Stimulated activated CD8-positive, alpha-beta memory T cell treated with anti-CD3 and anti-CD28 coated beads, Interleukin-15, amount 100 ng/mL, for 48 hours (primary cell): ENCODE measurements at places on chromosomes 12 and 14.

- DNase-seq = no peak
These were observed 1.2 kb downstream of the GALNT4 start for GRCh38 chr12:89523393-89523792.

- DNase-seq = no peak
These were observed 81.1 kb upstream of the DIO3 start for GRCh38 chr14:101480022-101480746.

DNA sequence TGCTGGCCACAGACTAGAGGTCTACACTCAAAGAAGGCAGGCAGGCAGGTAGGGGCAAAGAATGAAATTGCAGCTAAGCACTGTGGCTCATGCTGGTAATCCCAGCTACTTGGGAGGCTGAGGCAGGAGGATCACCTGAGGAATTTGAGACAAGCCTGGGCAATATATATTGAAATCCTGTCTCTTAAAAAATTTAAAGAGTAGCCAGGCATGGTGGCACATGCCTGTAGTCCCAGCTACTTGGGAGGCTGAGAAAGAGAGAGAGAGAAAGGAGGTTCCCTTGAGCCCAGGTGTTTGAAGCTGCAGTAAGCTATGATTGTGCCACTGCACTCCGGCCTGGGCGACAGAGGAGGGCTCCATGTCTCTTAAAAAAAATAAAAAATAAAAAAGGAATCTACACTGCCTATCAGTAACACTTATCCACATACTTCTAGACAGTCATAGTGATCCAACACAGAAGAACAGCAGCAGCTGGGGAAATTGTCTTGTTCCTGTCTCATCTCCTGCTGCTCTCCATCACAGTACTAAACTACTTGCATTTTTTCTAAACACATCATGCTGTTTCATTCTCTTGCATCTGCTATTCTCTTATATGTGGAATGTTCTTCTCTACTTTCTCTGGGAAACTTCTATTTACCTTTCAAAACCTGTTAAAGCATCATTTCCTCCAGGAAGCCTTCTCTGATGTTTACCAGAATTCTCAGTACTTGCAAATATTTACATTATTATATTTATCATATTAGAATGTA lies 57.2 kb downstream of the ATF7 start:
- DNase-seq = no peak

DNA sequence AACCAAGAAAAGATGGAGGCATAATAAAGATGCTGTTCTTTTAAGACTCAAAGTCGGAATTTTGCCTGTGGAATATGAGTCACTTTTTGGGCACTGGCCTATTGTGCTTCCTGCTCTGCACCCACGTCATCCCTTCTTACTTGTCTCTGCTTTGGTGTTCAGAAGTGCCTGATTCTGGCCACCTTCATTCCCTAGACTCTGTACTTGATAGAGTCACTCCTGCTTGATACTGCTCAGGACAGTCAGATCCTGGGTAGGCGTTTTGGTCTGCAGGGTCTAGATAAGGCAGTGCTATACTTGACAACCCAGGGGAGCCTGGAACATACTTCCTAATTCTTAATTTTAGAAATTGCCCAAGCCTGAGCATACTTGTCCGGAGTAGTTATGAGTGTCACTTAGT lies 1.9 kb downstream of the LRRK2 start:
- no peak for DNase-seq

DNA sequence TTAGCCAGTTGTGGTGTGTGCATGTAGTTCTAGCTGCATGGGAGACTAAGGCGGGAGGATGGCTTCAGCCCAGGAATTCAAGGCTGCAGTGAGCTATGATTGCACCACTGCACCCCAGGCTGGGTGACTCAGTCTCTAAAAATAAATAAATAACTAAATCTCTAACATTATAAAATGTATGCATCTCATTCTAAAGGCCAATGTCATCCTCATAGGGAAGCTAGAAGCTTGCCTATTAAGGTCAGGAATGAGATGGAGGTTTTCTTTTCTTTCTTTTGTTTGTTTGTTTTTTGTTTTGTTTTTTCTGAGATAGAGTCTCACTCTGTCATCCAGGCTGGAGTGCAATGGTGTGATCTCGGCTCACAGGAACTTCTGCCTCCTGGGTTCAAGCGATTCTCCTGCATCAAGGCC lies 48.8 kb upstream of the PAPLN start:
- DNase-seq = no peak

DNA sequence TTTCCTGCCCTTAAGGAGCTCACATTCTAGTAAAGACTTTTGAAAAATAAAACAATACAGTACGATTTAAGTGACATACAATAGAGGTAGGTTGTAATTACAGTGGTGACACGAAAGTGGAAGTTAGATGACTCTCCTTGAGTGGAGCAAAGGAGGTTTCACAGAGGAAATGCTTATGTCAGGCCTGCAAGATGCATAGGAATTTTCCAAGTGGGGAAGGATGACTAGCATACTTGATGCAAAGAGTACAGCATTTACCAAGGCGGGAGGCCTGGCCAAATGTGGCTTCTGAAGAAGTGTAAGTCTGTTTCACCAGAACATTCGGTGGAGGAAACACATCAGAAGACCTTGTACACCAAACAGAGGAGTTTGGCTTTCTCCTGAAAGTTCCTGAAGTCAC lies 55.2 kb downstream of the ERO1A start:
- peak; percentile 8 for DNase-seq

- no peak for DNase-seq
These were observed 95.7 kb downstream of the PDE3A start for GRCh38 chr12:20463913-20464524.

DNA sequence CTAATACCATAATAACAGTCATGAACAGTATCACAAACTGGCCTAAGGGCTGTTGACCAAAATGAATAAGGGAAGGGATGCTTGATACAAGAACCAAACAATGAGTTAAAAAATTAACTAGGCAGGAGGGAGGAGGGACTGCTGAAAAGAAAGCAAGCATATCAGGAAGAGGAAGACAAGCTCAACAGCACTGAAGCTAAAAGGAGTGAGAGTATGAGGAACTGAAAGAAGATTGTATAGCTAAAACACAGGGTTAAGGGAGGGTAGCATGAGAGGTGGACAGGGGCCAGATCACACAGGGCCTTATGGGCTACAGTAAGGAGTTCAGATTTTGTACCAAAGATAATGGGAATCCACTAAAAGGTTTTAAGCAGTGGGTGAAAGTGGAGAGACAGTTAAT lies 34.1 kb downstream of the ITGA7 start:
- no peak for DNase-seq

DNA sequence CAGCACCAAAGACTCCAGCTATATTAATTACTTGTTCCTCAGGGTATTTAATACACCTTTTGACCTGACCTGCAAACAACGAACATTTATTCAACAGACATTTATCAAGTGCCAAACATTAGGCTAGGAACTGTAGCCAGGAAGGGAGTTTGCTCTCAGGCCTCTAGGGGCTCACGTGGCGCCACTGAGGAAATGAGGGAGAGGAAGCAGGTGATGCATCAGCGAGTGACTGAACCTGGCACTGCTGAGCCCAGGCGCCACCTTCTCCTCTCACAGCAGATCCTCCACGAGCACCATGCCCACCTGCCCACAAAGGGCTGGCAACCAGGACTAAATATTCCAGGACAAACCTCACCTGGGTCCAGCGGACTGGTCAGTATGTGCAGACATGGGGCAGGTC lies 50.2 kb downstream of the SETD3 start:
- DNase-seq = no peak

- no peak for DNase-seq
These were observed 389.7 kb upstream of the FAR2 start for GRCh38 chr12:28759333-28759732.

GRCh38 chr14:72518809-72519377 lies 375.0 kb downstream of the DPF3 start:
- peak; percentile 27 for DNase-seq

DNA sequence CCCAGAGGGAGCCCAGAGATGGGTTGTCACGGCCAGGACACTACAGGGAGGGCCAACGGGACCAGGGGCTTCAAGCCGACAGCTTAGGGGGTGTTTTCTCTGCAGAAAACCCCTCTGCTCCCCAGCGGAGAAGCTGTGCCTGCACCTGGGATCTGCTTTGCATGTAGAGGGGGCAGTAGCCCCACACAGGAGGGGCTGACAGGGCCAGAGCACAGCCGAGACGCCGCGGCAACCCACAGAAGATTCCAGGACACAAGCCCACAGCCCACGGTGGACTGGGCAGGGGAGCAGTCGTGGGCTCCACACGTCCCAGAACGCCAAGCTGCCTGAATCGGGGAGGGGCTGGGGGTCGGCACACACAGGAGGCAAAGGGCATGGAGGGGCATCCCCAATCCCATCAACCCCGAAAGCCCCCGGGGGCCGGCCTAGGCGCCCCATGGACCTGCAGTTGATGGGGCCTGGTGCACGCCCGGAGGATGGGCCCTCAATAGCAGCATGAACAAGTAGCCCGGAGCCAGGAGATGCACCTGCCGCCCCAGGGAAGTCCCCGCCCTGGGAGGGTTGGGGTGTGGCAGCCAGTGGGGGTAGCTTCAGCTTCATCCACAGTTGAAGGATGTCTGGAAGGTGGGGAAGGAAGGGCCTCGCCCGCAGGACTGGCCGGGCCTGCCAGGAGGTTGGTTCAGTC lies 30.5 kb upstream of the TMEM179 start:
- DNase-seq = no peak

DNA sequence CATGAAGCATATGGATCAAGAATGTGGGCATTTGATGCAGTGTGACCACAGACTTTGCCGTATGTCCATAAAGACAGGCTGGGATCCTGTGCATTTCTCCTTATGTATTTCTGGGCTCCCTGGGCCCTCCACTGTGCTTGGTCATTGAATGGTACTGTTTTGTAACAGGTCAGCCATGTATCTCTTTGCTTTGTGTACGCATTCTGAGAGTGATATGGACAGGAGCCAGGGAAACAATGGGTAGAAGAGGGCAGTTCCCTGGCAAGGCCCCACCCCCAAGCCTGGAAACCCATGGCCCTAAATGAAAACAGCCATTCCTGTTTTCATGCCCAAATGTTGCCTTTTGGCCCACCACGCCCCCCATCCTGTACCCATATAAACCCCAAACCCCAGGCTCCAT lies 15.2 kb upstream of the FBXO34 start:
- DNase-seq = no peak

DNA sequence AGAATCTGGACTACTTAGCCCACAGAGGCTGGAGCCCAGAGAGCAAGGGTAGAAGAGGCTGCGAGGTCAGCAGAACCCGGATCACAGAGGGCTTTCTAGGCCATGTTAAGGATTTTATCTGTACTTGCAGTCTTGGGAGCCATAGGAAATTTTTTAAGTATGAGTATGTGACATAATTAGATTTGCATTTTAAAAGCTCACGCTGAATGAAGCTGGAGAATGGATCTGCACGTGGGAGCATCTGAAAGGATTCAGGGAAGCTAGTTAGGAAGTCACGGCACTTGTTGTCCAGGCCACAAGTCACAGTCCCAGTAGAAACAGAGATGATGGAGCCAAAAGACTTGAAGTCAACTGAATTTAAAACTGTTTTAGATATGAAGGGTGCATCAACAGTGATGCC lies 14.1 kb downstream of the CORO1C start:
- no peak for DNase-seq

DNA sequence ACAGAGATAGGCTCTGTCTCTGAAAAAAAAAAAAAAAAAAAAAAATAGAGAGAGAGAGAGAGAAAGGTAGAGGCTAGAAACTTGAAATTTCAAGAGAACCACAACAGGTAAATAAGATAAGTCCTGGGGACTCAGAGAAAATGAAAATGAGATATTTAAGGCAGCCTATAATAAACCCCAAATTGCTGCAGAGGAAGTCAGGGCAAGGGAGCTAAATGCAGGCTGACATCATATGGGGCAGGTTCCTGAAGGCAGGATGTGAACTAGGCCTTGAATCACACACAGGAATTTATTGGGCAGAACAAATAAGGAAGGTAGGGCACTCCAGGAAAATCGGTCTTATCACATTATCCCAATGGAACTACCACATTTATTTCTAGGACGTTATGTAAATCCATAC lies 54.9 kb upstream of the NUDT4 start:
- DNase-seq = no peak

DNA sequence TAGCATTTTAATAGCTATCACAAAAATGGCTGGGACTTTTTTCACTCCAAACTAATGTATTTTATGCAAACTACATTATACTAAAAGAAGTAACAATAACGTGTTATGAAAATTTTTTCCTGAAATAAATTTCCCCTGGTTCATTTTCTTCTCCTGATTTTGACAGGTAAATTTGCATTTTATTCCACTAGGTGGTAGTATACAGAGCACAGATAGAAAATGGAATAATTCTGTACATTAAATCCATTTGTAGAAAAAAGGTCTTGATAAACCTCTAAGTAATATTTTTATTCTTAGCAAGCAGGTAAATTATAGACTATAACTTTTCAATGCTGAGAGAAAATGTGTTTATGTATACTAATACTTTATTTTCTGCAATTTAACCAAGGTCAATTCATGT lies 96.5 kb downstream of the BCAT1 start:
- no peak for DNase-seq

- no peak for DNase-seq
These were observed 12.1 kb downstream of the KRT85 start for GRCh38 chr12:52355176-52355575.

GRCh38 chr12:9043766-9044165 lies 54.4 kb downstream of the KLRG1 start:
- DNase-seq = no peak

- DNase-seq = peak; percentile 32
These were observed 53.6 kb downstream of the EIF2S3B start for GRCh38 chr12:10559244-10559643.

- no peak for DNase-seq
These were observed 70.8 kb downstream of the DPF3 start for GRCh38 chr14:72822946-72823611.

DNA sequence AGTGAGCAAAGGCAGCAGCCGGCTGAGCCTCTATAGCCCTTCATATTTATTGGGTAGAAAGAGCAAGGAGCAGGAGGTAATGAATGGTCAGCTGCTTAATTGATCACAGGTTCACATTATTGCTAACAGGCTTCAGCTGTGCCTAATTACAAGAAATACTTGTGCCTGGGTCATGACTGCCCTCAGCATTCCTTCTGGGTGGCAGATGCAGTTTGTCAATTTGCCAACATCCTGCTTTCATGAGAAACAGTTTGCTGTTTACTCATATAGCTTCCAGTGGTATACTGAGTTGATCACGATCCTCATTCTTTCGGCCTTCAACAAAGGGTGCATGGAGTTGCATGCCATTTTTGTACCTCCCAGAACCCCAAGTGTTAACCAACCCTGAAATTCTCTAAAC lies 81.0 kb upstream of the PLEKHG7 start:
- no peak for DNase-seq
